ENCODE measurements at places on chromosomes 6 and 20.
A peak's percentile ranks its signal among the peaks of the same experiment; 100 is the strongest.

GRCh38 chr6:52704060-52704459 is 33.1 kb downstream of the TMEM14A start:
- DNase-seq: no peak

GRCh38 chr6:116557893-116558292 is 4.3 kb downstream of the CALHM4 start:
- DNase-seq: no peak

DNA sequence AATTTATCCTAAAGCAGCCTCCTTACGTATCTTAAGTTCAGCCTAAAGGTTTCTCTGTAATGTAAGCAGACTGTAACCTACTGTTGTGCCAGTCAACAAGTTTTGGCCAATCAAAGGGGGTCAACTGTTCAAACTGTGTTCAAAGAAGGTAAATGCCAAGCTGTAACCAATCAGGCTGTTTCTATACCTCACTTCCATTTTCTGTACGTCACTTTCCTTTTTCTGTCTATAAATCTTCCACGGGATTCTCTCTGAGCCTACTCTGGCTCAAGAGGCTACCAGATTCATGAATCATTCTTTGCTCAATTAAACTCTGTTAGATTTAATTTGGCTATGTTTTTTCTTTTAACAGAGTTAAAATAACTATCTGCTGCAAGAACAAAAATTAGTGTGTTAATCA is 5.1 kb upstream of the CALHM6 start:
- no peak for DNase-seq

- DNase-seq: peak; percentile 74
Measured at GRCh38 chr20:6767536-6768227, at the start of gene BMP2. Gene BMP2 (plus strand): TSS chr20:6767686. CDS start chr20:6770127, 2,441 bp downstream.

- DNase-seq: no peak
Measured at GRCh38 chr6:112997421-112998085, 650.4 kb downstream of the RFPL4B start.

DNA sequence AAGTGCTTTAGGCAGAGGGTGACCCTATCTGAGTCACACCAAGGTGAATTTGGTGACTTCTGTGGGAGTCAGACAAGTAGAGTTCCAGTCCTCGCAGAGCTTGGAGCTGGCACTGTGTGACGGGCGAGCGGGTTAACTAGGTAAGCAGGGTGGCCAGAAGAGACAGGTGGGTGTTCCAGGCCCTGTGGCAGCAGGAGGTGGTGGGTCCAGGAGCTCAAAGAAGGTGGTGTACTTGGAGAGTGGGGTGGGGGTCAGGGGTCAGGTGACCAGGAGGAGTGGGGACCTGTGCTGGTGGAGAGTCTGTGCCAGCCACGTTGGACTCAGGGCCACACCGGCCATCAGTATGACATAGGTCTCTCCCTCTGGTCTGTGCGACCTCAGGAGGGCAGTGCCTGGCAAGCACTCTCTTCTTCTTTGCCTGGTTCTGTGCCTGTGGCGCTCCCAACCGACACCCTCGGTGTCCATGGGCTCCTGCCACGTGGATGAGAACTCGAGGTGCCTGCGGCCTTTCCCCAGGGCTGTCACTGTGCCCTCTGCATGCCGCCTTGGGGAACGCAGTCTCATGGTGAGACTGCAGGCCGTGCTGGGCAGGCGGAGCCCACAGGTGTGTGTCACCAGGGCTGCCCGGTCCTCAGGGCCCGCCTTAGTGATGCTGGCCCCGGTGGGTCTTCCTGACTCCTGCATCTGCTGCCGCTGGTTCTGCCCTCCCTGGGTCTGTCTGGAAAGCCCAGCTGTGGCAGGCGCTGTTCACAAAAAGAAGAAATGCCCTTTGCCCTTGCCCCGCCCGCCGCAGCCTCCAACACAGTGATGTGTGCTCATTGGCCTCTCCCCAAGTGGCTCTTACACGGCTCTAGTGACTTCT is 1.6 kb downstream of the MRGBP start:
- DNase-seq: no peak

DNA sequence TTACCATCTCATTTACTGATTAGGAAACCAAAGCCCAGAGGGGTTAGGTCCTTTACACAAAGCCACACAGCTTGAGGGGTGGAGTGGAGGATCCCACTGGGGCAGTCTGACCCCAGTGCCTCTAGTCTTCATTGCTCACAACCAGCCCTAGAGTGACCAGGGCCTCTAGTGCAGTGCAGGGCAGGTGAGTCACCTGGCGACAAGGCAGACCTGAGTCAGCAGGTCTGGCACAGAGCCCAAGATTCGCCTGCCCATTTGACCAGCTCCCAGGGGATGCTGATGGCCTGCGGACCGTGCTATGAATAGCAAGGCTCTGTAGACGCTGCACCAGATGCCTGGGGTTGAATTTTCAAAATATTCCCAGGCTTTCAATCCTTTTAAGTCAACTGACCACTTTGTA is 29.9 kb downstream of the CDH26 start:
- DNase-seq: no peak

GRCh38 chr6:75077701-75078100 is 128.2 kb downstream of the COL12A1 start:
- DNase-seq: no peak

- no peak for DNase-seq
Measured at GRCh38 chr20:300345-300990, 3.1 kb downstream of the ZCCHC3 start.

DNA sequence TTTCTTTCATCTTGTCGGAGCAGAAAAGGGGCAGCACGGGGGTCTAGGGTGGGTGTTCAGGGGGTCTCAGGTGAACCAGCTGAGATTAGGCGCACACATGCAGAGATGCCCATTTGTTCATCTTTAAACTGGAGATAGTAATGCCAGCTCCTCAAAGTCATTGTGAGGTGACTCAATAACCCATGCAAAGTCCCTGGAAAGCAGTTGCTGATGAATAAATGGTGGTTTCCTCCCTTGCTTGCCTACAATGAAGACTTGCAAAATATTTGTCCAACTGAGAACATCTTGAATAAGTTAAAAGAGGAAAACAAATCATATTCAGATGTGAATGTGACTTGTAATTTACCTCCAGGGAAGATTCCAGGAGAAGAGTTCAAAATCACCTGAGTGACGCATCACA is 206.9 kb downstream of the LY86 start:
- DNase-seq: no peak

DNA sequence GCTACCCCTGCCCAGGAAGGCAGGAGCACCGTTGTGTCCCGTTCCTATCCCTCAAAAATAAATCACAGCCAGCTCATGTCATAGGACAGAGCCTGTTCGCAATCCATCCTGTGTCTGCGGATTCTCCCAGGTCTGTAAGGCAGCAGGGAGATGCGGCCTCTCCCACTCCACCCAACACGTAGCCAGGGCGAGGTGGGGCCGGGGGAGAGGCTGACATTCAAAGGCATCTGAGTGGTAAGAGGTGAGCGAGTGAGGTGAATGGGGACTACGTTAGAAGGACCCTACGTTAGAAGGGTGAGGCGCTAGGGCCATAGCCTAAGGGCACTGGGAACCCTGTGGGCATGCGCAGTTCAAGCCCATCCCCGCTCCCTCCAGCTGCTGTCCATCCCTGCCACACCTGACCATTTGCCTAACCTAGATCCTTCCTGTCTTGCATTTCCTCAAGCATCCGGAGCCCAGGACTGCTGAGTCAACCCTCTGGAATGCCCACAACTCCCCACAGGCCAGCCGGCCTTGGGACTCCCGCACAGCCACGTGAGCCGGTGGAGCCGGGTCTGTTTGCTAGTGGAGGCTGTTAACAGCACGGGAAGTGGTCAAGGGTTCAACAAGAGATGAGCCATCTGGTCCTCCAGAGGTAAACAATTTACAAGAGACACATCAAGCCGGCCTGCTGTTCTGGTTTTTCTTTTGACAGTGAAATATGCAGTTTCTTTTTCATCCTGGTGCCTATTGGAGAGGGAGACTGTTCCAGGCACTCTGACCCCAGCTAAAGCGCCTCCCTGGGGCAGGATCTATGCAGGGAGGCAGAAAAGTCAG is 45.9 kb downstream of the RIPOR3 start:
- no peak for DNase-seq

- no peak for DNase-seq
Measured at GRCh38 chr20:1761116-1761515, 103.5 kb upstream of the SIRPG start.

- DNase-seq: no peak
Measured at GRCh38 chr6:25746968-25747367, 7.6 kb upstream of the SLC17A4 start.

- no peak for DNase-seq
Measured at GRCh38 chr6:151796842-151797530, 10.5 kb upstream of the ESR1 start.

DNA sequence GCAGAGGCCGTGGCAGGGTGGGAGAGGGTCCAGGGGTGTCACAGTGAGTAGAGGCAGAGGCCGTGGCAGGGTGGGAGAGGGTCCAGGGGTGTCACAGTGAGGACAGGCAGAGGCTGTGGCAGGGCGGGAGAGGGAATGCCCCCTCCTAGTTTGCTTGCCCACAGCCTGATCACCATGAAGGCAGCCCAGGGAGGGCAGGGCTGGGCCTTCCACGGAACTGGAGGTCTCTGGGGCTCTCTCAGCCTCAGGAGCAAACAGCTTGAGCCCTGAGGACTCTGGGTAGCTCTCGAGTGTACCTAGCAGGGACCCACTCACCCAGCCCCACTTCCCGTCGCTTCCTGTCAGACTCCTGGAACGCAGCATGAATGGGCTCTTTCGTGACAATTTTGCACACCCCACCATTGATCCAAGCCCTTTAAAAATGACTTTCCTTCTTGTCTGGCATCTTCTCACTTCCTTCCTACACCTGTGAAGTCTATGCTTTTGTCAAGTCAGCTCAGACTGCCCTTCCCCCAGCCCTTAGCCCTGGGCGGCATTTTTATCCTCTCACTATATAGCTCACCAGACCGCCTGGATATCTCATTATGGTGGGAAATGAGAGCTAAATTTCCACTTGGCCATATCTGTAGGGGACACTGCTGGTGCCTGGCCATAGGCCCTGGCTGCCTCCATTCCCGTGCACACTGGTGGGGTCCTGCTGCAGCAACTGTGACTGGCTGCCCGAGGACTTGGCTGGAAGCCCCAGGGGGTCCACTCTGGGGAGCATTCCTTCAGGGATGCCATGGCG is 140.3 kb downstream of the CDC5L start:
- no peak for DNase-seq

- DNase-seq: no peak
Measured at GRCh38 chr6:116530436-116530835, 15.0 kb downstream of the TRAPPC3L start.

GRCh38 chr6:117138920-117139319 is 126.4 kb upstream of the VGLL2 start:
- DNase-seq: no peak

GRCh38 chr20:52619101-52619500 is 353.1 kb upstream of the TSHZ2 start:
- DNase-seq: no peak
